ENCODE measurements at places on chromosomes 1 and 21.

GRCh38 chr1:154406572-154406879 is 1.4 kb downstream of the IL6R start:
- DNase-seq = no peak

- DNase-seq = no peak
Observed at GRCh38 chr1:174060090-174060489, 37.9 kb upstream of the RC3H1 start.

DNA sequence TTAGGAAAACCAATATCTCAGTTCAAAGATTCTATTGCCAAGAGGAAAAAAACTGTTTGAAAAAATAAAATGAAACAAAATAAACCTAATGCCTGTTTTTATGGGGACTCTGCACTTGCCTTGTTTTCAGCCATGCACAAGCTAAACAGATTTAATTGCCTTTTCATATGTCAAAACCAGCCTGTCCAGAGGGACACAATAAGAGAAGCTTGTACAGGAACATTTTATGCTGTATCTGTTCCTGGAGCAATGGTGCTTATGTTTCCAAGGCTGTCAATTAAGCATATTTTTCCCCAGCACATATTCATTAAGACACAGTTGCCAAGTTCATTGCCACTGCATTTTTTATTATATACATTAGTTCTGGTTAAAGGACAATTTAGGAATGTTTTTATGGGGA is 470.9 kb downstream of the LRRIQ3 start:
- no peak for DNase-seq

DNA sequence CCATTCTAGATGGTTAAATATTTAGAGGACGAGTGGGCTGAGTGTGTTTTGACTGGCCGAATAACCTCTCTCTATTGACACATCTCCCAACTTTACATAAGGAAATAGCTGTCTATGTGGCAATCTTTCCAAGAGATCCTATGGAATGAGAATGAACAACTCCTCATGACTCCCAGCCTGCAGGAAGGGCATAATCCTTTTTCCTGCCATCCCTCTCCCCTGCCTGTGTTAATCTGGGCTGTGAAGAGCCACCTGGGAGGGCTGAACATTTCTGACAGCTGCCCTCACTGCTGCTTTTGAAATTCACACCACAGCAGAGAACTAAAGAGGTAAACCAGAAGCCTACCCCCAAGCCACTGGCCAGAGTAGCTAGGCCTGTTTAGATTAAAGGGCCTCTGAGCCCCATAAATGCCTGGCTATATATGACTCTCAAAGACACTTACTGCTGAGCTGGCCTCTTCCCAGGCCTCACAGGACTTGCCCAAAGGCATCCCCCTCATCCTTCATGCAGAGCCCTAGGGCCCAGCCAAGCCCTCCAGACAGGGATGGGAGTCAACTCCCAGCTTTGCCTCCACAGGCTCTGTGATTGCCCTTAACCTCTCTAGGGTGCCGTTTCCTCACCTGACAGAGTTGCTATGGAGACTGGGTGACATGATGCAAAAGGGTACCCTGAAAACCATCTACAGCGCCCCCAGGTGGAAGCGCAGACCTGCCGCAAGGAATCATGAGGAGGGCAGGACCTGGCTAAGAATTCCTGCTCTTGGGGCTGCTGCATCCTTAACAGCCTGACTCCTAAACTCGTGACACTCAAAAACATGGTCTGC is 42.0 kb upstream of the LDLRAP1 start:
- DNase-seq = no peak

DNA sequence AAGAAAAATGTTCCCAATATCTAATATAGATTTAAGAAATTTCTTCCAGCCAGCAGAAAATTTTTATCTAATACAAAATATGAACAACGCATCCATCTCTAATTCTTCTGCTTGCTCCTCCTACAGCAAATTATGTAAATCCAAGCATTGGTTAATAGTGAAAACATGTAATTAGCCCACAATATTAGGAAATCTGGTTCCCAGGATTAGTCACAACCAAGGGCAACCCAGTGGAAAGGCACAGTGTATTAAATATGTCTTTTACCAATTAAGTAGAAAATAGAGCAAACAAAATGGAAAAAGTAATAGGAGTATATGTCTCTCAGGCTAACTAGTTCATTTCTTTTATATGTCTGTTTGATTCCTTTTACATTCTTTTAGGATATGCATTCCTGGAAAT is 59.4 kb upstream of the IFI44L start:
- no peak for DNase-seq

All from lung (tissue), 17 donors.